ENCODE measurements at places on chromosomes 5 and 9. TPM values are rescaled to one million over a fixed set of nuclear protein-coding genes. Genes with fewer than 3 reads are reported as not detected.

Gene JAKMIP2
- total RNA-seq: 0.41 TPM

Gene BRD9
- 23.6 TPM for total RNA-seq

Gene SLC36A2
- total RNA-seq: 0.16 TPM

Gene GPX8
- 9.8 TPM for total RNA-seq

Gene PPP3R2
- not detected for total RNA-seq

Gene PKN3
- total RNA-seq: 6.3 TPM

Gene ORM1
- total RNA-seq: not detected

Gene TMEM215
- not detected for total RNA-seq

Gene DIPK1B
- 21.4 TPM for total RNA-seq

Gene DHFR
- total RNA-seq: 8.4 TPM

Gene SPINK13
- total RNA-seq: not detected

Gene STKLD1
- total RNA-seq: not detected

Gene FABP6
- 1.6 TPM for total RNA-seq

Gene SPATA31E1
- total RNA-seq: not detected

Gene CCDC180
- total RNA-seq: 2.4 TPM

Gene GABRG2
- total RNA-seq: not detected

Measured in left ventricle myocardium inferior (tissue), 1 donor.